ENCODE measurements at places on chromosomes 5 and 9.

GRCh38 chr5:160508780-160509361 is 87.2 kb downstream of the PTTG1 start:
- no peak overlapping the region for H3K4me3 ChIP-seq
- H3K27me3 ChIP-seq = no peaks in the 10 kb centered on the region
- no peaks in the 10 kb centered on the region for H3K36me3 ChIP-seq
- H3K4me1 ChIP-seq = no peaks in the 10 kb centered on the region
- DNase-seq = peak; percentile 75

GRCh38 chr5:141483902-141484301 is 928 bp upstream of the PCDHGC4 start:
- H3K27ac ChIP-seq = no peak overlapping the region
- H3K27me3 ChIP-seq = no peaks in the 10 kb centered on the region
- H3K4me3 ChIP-seq = no peak overlapping the region
- DNase-seq = no peak
- no peaks in the 10 kb centered on the region for H3K4me1 ChIP-seq
- no peaks in the 10 kb centered on the region for H3K36me3 ChIP-seq

DNA sequence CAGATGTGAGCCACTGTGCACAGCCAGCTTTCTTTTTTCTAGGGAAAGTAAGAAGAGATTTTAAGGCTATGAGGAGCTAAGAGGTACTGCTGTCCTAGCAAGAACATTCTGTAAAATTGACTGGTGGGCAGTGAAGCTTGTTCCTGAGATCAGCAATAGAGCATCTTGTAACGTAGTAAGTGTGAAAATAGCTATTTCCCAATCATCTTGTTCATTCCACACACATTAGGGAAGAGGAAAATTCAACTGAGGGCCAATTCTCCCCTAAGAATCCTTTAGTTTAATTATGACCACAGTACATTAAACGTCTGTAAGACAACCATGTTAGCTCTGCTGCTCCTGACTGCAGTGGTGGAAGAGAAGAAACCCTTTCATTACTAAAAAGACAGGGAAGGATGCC is 246.2 kb downstream of the EFNA5 start:
- no peak overlapping the region for H3K27ac ChIP-seq
- no peaks in the 10 kb centered on the region for H3K36me3 ChIP-seq
- no peak overlapping the region for H3K4me3 ChIP-seq
- DNase-seq = no peak

- no peak overlapping the region for H3K4me3 ChIP-seq
- no peak for DNase-seq
- no peaks in the 10 kb centered on the region for H3K4me1 ChIP-seq
- H3K27ac ChIP-seq = no peak overlapping the region
- no peaks in the 10 kb centered on the region for H3K27me3 ChIP-seq
These were observed 298.4 kb downstream of the KCTD16 start for GRCh38 chr5:144469106-144469505.

DNA sequence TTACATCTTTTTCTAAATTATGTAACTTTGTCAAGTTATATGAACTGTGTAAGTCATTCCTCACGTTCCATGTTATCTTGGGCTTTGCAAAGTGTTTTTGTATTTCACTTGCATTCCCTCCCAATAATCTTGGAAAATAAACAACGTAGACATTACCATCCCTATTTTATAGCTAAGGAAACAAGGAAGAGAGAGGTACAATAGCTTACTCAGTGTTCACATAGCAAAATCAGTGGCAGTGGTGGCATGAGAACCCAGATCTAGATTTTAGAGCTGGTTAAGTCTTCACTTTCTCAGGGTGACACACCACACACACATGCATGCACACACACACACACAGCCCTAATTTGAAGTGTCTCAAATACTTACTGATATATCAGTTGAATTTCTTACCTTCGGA is 34.1 kb downstream of the NSA2 start:
- no peaks in the 10 kb centered on the region for H3K36me3 ChIP-seq
- no peak for DNase-seq
- no peak overlapping the region for H3K27ac ChIP-seq
- no peaks in the 10 kb centered on the region for H3K27me3 ChIP-seq
- H3K4me3 ChIP-seq = no peak overlapping the region
- no peaks in the 10 kb centered on the region for H3K4me1 ChIP-seq

- no peak for DNase-seq
- no peak overlapping the region for H3K4me3 ChIP-seq
- no peak overlapping the region for H3K27ac ChIP-seq
- no peaks in the 10 kb centered on the region for H3K27me3 ChIP-seq
These were observed 117.0 kb downstream of the PCSK1 start for GRCh38 chr5:96316017-96316416.

- H3K27me3 ChIP-seq = no peaks in the 10 kb centered on the region
- DNase-seq = no peak
- H3K27ac ChIP-seq = no peak overlapping the region
- no peaks in the 10 kb centered on the region for H3K36me3 ChIP-seq
- peaks cover 20% of the 10 kb centered on the region for H3K4me1 ChIP-seq
- H3K4me3 ChIP-seq = no peak overlapping the region
These were observed 167.8 kb downstream of the DOCK2 start for GRCh38 chr5:169804861-169805260.

GRCh38 chr5:179385914-179386313 is 40.7 kb upstream of the ADAMTS2 start:
- H3K27me3 ChIP-seq = no peaks in the 10 kb centered on the region
- no peak overlapping the region for H3K27ac ChIP-seq
- H3K36me3 ChIP-seq = no peaks in the 10 kb centered on the region
- no peak for DNase-seq
- H3K4me1 ChIP-seq = no peaks in the 10 kb centered on the region

GRCh38 chr9:101626295-101626694 is 31.5 kb upstream of the PPP3R2 start:
- peaks cover 14% of the 10 kb centered on the region for H3K4me1 ChIP-seq
- DNase-seq = no peak
- no peak overlapping the region for H3K27ac ChIP-seq
- no peaks in the 10 kb centered on the region for H3K36me3 ChIP-seq
- H3K27me3 ChIP-seq = no peaks in the 10 kb centered on the region

DNA sequence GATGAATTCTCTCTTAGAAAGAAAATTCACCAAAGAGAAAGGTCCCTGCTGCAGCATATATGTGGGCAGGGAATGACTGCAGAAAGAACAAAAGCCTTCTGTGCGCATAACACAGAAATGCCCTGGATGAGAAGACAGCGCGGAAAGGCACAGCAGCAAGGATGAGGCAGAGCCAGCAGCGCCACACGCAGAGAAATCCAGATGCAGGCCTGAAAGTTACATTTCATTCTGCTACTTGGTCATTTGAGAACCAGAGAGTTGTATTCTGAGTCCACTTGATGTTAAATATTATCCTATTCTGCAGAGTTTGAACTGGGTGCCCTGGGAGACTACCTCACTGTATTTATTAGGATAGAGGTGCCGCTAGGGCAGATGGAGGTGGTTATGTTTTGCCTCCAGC is 68.5 kb downstream of the GLDC start:
- no peak for DNase-seq
- H3K27ac ChIP-seq = no peak overlapping the region
- H3K4me1 ChIP-seq = no peaks in the 10 kb centered on the region
- no peaks in the 10 kb centered on the region for H3K27me3 ChIP-seq

GRCh38 chr5:150624334-150625163 is 15.9 kb upstream of the SYNPO start:
- H3K27me3 ChIP-seq = no peaks in the 10 kb centered on the region
- H3K36me3 ChIP-seq = no peaks in the 10 kb centered on the region
- peak overlapping the region; percentile 71 for H3K27ac ChIP-seq
- peaks cover 18% of the 10 kb centered on the region for H3K4me1 ChIP-seq
- peak; percentile 66 for DNase-seq

DNA sequence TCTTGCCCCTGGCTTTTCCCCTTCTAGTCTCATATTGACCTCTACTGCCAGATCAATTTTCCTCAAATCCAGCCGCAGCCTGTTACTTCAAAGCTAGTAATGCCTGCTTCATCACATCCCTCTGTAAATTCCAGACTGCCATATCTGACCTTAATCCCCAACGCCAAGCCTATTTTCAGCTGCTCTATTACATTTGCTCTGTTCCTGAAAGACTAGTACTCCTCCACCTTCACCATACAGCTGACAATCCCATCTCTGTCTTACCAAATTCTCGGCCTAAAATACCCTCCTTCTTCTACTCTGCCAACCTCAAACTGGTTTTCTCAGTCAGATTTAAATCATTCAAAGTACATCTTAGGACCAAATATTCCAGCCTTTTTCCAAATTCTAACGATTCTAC is 420.2 kb downstream of the RAB3C start:
- no peaks in the 10 kb centered on the region for H3K36me3 ChIP-seq
- no peaks in the 10 kb centered on the region for H3K27me3 ChIP-seq
- no peak for DNase-seq
- H3K4me3 ChIP-seq = no peak overlapping the region
- H3K27ac ChIP-seq = no peak overlapping the region

- no peak overlapping the region for H3K4me3 ChIP-seq
- peak; percentile 42 for DNase-seq
- H3K36me3 ChIP-seq = no peaks in the 10 kb centered on the region
- peak overlapping the region; percentile 22 for H3K27ac ChIP-seq
- peaks cover 28% of the 10 kb centered on the region for H3K4me1 ChIP-seq
- H3K27me3 ChIP-seq = no peaks in the 10 kb centered on the region
These were observed 220.7 kb downstream of the FANCC start for GRCh38 chr9:95096807-95097206.

GRCh38 chr5:79868163-79868670 is 122.8 kb downstream of the MTX3 start:
- no peak overlapping the region for H3K4me3 ChIP-seq
- H3K4me1 ChIP-seq = no peaks in the 10 kb centered on the region
- H3K36me3 ChIP-seq = no peaks in the 10 kb centered on the region
- H3K27ac ChIP-seq = no peak overlapping the region
- no peak for DNase-seq

DNA sequence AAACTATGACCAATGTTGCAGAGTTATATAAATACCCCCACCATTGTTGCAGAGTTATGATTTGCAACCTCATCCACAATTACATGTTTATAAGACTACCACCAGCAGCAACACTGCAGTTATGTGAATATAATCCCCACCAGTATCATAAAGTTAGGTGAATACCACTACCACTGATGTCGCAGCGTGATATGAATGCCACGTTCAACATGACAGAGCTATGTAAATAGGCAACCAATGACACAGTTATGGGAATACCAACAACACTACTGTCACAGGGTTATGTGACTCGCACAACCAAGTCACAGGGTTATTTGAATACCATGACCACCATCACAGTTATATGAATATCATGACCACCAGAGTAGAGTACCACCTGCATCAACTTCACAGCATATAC is 63.9 kb downstream of the SHC3 start:
- H3K4me3 ChIP-seq = no peak overlapping the region
- no peak for DNase-seq
- H3K27me3 ChIP-seq = no peaks in the 10 kb centered on the region
- no peaks in the 10 kb centered on the region for H3K4me1 ChIP-seq

DNA sequence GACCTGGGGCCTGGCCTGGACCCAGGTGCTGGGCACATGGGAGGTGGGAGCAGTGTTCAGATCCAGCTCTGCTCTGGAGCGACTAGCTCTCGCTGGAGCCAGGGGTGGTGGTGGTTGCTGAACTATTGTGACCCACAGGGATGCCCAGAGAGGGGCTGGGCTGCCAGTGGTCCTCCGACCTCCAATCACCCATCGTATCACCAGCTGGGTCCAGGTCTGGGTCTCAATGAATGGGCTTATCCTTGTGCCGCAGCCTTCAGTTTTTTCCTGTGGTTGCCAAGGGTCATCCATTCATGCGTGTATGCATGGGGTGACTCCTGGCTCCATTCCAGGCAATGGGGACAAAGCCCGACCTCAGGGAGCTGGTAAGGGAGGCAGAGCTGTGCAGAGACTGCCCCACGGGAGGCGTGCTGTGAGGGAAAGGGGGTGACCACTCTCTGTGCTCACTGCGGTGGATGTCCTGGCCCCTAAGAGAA is 68.6 kb upstream of the RNF130 start:
- no peak overlapping the region for H3K27ac ChIP-seq
- no peaks in the 10 kb centered on the region for H3K36me3 ChIP-seq
- DNase-seq = no peak
- no peak overlapping the region for H3K4me3 ChIP-seq

- DNase-seq = no peak
- H3K27ac ChIP-seq = no peak overlapping the region
- H3K4me1 ChIP-seq = peaks cover 24% of the 10 kb centered on the region
- no peaks in the 10 kb centered on the region for H3K27me3 ChIP-seq
These were observed 32.5 kb upstream of the MIER3 start for GRCh38 chr5:56984445-56984844.

DNA sequence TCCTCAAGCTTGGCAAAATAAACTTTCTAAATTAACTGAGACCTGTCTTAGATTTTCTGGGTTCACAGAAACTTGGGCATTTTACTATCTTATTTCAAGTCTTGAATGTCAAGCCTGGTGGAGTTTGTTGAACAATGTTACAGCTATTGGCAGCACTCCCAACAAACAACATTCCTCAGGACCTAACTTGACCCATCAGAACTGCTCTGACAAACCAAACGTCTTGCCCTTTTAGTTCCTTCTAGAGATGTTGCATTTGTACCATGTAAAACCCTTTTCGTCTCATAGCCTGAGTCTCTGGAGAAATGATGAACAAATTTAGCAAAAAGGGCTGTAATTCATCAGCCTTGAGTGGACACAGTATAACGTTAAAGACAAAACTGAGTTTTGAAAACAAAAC is 51.1 kb downstream of the GNA14 start:
- H3K4me3 ChIP-seq = no peak overlapping the region
- no peaks in the 10 kb centered on the region for H3K4me1 ChIP-seq
- H3K36me3 ChIP-seq = no peaks in the 10 kb centered on the region
- DNase-seq = no peak
- H3K27ac ChIP-seq = no peak overlapping the region

DNA sequence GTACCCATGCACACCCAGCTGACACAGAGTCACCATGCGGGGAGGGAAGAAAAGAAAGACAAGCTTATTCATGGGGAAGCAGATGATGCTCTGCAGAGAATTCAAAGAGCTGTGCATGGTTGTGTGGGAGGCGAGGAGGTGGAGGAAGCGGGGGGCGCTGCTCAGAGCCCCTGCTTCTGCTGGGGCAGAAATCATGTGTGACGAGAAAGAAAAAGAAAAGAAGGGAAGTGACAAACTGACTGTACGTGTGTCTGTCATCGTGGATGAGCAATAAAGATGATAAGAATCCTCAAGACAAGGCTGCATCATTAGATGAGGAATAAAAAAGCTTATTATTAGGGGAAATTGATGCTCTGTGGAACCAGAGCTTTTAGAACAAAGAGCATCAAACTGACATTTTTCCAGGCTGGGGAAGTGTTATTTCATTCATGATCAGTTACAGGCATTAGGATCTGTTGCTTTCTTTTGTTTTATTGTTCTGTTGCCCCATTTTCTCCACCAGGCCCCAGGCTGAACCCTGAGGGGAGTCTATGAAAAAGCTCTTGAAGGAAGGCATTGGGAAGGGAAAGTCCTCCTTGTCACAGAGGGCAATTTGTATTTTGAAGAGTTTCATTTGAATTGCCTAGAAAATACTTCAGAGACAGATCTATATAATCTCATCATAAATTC is 20.3 kb upstream of the SH3RF2 start:
- H3K27me3 ChIP-seq = no peaks in the 10 kb centered on the region
- no peak overlapping the region for H3K27ac ChIP-seq
- no peak for DNase-seq

Measured in Caco-2 (cell line).